ENCODE measurements at places on chromosomes 2 and 18.

- DNase-seq, result no peak
Measured at GRCh38 chr2:206515580-206515979, 72.2 kb downstream of the ADAM23 start.

DNA sequence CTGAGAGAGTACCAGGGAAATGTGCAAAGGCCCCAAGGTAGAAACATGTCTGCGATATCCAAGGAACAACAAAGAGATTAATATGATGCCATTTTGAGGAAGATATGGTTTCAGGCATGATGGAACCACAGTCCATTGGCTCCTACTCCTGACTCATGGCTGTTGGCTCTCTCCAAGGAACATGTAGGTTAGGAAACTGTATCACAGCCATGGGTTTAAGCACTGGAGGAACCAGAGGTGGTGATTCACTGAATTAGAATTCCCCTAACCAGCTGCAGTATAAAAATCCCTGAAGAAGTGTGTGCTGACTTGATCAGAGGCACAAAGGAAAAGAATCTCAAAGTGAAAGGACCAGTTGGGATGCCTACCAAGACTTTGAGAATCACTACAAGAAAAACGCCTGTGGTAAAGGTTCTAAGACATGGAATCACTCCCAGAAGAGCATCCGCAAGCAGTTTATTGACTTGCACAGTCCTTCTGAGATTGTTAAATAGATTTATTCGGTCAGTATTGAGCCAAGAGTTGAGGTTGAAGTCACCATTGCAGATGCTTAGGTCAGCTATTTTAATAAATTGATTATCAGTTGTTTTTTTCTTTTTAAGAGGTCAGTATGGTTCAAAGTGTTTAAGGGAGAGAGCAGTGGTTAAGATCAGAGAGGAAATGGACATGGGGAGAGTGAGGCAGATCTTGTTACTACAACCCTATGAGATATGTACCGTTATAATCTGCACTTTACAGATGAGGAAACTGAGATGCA lies 110.7 kb upstream of the OTX1 start:
- DNase-seq, result no peak

- DNase-seq, result no peak
Measured at GRCh38 chr2:177629357-177630024, 236.9 kb downstream of the AGPS start.

- DNase-seq, result no peak
Measured at GRCh38 chr2:38438883-38439612, 62.0 kb upstream of the ATL2 start.

GRCh38 chr2:1758774-1759610 lies 14.7 kb upstream of the PXDN start:
- no peak for DNase-seq

DNA sequence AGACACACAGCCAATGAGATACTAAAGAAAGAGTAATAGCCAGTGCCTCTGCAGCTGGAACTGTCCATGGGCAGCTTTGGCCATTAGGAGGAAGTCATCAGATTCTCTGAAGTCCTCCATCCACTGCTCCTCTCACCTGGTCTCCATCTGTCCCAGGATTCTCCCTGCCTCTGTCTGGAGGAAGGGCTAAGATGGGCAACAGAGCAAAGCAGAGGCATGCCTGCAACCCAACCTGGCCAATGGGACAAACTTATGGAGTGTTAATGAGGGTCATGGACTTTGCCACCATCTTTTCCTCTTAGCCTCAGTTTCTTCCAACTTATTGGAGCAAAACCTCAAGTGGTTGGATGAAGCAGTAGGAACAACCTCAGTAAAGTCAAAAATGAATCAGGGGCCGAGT lies 91.5 kb upstream of the SIX3 start:
- DNase-seq, result no peak

- no peak for DNase-seq
Measured at GRCh38 chr2:128317181-128317898, 1.3 kb downstream of the HS6ST1 start.

- DNase-seq, result no peak
Measured at GRCh38 chr2:43462866-43463641, 132.8 kb downstream of the THADA start.

- peak; percentile 15 for DNase-seq
Measured at GRCh38 chr2:149365931-149366583, 35.7 kb downstream of the LYPD6 start.

GRCh38 chr2:29528891-29529520 lies 392.4 kb downstream of the ALK start:
- peak; percentile 47 for DNase-seq

DNA sequence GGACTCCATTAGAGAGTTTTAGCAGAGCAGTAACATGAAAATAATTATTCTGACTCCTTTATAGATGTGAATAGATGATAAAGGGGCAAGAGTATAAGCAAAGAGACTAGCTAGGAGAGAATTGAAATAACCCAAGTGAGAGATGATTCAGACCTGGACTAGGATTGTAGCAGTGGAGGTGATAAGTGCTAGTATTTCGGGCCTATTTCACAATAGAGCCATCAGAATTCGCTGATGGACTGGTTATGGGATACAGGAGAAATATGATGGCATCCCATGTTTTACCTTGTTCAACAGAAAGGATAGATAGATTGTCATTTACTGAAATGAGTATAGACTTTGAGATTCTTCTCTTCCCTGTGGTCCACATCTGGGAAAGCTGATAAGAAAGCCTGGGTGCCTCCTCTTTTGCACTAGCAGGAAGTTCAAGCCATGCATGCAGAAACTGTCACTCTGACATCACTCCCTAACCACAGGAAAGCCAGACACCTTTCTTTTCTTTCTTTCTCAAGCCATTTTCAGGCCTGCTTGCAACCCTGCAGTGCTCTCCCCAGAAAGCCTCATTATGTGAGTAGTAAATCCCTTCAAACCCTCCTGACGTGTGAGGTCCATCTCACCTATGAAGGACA lies 25.3 kb downstream of the DYNAP start:
- no peak for DNase-seq

DNA sequence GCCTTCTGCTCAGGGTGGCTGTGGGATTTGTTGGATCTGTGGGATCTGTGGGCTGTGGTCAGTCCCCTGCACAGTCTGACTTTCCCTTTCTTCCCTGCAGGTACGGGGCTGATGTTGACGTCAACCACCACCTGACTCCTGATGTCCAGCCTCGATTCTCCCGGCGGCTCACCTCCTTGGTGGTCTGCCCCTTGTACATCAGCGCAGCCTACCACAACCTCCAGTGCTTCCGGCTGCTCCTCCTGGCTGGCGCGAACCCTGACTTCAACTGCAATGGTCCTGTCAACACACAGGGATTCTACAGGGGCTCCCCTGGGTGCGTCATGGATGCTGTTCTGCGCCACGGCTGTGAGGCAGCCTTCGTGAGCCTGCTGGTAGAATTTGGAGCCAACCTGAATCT lies 17.5 kb downstream of the ASB1 start:
- no peak for DNase-seq

DNA sequence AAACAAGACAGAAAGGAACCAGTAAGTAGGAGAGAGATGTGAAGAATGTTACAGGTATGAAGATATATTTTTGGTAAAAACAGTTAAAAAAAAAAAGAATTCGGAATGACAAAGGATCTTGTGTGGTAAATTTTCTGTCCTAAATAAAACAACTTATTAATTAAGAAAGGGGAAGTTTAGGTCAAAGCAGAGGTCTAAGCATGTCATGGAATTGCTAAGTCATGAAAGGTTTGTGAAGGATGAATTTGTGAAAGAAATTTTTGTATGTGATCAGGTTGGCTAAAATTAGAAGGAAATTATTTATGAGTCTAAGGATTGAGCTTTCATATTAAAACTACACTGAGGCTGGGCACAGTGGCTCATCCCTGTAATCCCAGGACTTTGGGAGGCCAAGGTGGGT lies 11.1 kb upstream of the ALPG start:
- DNase-seq, result no peak

- DNase-seq, result no peak
Measured at GRCh38 chr2:141911485-141912066, 219.2 kb downstream of the LRP1B start.

DNA sequence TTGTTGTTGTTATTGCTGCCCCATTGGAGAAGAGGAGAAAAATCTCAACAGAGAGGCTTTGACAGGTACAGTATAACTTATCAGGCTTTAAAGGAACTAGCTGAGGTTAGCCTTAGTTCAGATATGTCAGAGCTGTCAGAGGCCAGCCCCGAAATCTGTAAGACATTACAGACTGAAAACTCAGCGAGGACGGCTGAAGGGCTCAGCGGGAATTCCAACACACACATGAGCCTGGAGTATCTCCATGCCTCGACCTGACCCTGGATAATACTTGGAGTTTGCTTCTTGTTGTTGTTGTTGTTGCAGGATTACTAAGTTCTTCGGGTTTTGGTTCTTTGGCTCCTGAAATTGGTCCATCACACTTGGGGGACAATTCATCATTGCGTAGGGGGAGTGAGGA lies 166.9 kb downstream of the MIB1 start:
- DNase-seq, result no peak
